ENCODE measurements at places on chromosomes 7 and 10. TPM values are rescaled to one million over a fixed set of nuclear protein-coding genes. Genes with fewer than 3 reads are reported as not detected.

Gene CALML3
- total RNA-seq = not detected

Gene THSD7A
- total RNA-seq = under 0.01 TPM

GRCh38 chr7:919114-919442 is 35.4 kb downstream of the ADAP1 start:
- no peak for DNase-seq

GRCh38 chr7:138563808-138564207 is 103.7 kb downstream of the TRIM24 start:
- DNase-seq = no peak

Gene DLX6
- not detected for total RNA-seq

GRCh38 chr10:24642921-24643678 is 80.6 kb downstream of the ARHGAP21 start:
- DNase-seq = peak; percentile 77

DNA sequence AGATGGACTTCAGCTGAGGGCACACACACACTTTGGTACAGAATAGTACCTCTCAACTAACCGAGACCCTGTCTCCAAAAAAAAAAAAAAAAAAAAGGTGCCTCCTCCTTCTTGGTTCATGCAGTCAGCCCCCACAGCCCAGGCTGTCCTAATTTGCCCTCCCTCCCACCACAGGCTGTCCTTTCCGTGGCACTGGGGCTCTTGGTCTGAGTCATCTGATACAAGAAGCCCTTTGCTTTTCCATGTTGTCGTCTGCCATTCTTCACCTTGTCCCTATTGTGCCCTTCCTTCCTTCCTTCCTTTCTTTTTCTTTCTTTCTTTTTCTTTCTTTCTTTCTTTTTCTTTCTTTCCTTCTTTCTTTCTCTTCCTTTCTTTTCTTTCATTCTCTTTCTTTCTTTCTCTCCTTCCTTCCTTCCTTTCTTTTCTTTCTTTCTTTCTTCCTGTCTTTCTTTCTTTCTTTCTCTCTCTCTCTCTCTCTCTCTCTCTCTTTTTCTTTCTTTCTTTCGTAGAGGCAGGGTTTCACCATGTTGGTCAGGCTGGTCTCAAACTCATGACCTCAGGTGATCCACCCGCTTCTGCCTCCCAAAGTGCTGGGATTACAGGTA is 96.0 kb upstream of the IKZF1 start:
- DNase-seq = no peak

DNA sequence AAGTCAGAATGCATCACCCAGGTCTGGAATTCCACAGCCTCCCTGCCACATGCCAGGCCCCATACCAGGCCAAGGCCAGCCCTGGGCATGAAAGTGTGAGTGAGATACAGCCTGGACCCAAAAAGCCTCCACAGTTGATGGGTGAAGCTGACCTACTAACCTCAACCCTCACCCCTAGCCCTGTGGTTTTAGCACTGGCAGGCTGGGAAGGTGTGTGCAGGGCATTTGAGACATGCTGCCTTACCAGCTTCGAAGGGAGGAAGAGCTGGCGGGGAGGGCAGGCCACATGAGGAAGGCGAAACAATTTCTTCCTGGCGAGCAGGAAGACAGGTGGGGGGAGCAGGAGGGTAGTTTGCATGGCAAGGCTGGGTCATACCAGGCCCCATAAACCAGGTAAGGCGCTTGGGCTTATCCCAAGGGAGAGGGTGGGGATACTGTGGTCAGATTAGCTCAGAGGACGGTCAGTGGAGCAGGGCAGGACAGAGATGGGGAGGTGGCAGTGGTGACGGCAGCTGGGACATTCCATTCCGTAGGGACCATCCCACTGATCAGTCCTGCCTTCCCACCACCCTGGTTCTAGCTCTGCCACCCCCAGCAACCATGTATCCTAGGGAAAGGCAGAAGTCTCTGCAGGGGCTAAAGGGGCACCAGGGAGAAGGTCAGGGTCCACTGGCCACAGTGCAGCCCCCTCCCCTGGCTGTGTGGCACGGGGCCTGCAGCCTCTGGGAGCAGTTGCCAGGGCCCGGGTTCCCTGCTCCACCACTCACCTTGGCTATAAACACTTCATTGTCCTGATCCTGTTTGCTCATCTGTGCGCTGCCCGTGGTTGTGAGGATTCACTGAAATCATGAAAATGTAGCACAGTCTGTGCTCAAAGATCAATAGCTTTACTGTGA is 155.8 kb downstream of the NRF1 start:
- no peak for DNase-seq

- no peak for DNase-seq
Measured at GRCh38 chr10:33706746-33707145, 372.3 kb upstream of the NRP1 start.

Gene HTR7
- 19.6 TPM for total RNA-seq

DNA sequence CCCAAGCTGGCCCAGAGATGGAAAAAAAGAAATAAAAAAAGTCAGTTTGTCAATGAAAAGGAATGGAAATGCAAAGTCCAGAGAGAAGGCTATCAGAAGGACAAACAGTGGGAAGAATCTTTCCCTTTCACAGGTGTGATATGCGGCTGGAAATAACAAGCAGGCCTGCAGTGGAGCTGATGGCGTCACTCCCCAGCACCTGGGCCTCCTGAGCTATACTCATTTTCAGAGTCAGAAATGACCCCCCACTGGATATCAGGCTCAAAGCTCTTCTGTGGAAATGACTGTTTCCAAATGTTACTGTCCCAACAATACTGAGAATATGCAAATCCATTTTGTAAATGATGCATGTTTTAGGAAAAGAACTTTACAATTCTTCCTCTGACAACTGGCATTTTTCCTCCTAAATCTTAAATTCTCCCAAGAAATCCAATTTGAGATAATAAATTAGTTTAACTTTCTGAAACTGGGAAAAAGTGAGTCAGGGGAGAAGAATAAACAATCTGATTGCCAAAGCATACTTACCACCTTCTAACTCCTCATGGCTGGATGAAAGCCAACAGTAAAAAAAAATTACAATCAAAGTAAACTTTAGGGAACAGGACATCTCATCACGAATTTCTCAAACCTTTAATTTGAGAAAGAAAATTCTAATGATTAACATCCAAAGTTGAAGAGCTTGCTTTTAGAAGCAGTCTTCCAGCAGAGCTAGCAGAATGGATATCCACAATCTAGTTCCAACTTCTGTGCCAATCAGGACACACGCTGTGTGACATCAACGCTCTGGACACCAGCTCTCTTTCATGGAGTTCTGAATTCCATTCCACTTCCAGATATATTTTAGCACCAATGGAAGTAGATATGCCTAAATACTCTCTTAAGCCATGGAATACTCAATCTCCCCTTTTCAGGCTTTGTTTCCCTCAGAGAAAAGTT is 5.3 kb upstream of the CUZD1 start:
- peak; percentile 69 for DNase-seq

All from LHCN-M2 (cell line).